ENCODE measurements at places on chromosomes 1 and 21.

DNA sequence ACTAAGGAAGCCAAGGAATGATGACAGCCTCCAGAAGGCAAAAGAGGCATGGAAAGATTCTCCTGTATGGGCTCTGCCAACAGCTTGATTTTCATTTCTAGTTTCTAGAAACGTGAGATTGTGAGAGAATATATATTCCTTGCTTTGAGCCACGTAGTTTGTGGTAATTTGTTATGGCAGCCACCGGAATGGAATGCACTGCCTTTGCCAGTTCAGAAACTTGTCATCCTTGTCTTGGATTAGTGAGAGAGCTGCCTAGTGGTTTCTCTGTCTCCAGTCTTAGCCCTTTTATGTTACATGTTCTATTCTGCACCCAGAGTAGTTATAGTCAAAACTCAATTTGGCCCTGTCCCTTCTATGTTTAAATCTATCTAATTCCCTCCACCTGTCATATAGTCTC lies 216.0 kb upstream of the PTGFR start:
- no peak for DNase-seq

DNA sequence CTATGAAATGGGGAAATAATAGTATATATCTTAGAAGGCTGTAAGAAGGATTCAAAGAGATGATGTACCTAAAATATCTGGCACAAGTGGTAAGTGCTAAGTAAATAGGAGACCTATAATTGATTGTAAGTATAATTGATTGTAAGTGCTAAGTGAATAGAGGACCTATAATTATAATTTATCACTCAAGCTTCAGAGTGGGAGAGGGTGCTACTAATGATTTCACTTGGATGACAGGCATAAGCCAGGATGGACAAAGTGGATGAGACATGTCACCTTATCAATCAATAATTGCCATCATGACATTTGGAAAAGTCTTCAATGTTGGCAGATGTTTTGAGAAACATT lies 11.2 kb downstream of the RCAN1 start:
- DNase-seq, result no peak

DNA sequence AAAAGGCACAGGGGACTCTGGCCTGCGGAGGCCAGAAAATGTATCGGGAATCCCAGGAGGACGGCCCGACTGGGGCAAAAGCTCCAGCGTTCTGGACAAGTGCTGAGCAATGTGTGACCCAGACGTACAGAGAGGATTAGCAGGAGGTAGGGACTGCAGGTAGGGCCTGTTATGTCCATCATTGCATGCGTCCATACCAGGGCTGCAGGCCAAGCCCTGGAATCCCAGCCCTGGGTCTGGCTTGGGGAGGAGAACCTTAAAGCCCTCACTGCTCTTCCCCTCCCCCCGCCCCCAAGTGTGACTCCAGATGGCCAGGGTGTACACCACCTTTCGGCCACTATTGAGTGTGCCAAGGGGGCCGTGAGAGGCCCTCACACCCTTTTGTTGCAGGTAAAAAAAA lies 2.0 kb downstream of the RNF207 start:
- no peak for DNase-seq

- no peak for DNase-seq
Observed at GRCh38 chr1:17922833-17923232, 167.7 kb downstream of the ACTL8 start.

- DNase-seq, result no peak
Observed at GRCh38 chr1:164480285-164480907, 78.6 kb upstream of the PBX1 start.

DNA sequence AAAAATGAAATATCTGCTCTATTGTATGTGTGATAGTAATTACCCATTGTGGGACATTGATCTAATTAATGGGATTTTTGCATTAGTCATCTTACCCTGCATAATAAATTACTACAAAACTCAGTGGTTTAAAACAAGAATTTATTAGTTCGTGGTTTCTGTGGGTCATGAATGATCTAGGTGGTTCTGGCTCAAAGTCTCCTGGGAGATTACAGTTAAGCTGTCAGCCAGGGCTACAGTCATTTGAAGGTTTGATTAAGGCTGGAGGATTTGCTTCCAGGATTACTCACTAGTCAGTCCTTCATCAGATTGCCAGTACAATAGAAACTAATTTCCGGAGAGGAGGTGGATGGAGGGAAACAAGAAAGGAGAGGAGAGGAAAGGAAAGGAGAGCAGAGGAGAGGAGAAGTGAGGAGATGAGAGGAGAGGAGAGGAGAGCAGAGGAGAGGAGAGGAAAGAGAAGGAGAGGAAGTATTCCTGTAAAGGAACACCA lies 60.4 kb upstream of the TNFSF4 start:
- peak; percentile 29 for DNase-seq

DNA sequence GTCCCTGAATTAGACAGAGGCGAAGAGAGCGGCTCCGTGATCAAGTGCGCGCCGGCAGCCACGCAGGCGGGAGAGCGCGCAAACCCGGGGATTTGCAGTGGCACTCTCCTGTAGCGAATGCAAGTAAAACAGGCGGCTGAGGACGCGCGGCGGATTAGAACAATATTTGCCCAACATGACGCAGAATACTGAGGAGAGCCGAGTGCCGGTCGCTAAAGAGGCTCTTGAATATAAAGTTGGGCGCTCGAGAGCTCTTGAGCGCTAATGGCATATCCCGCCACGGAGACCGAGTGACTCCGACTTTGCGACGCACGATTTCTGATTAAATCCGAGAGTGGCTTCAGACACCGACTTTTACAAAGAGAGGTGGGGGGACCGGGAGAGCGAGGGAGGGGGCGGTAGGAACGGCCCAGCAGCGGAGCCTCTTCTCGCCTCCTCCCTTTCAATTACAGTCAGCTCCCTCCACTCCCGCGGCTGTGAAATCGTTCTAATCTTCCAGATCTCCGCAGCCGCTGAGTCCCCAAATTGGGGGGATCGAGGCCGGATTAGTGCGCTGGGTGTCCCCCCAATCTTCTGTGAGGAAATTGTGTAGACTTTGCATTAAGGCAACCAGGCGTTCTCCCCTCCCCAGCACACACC lies 2.3 kb downstream of the PAX7 start:
- DNase-seq, result no peak

GRCh38 chr1:229184066-229184465 lies 86.8 kb upstream of the RAB4A start:
- no peak for DNase-seq

DNA sequence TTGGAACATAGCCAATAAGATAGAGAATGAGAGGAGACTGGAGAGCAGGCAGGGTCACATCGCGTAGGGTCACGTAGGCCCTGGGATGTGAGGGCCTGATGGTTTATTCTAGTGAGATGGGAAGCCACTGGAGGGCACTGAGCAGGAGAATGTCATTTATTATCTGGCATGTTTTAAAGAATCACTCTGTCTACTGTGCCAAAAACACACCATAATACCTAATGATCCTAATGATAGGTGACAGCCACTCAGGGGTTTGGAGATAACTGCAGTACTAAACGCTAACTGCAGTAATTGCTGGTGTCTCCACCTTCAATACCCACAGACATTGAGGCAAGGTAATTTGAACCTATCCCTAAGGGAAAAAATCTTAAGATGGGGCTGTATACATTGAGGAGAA lies 185.4 kb downstream of the TTLL7 start:
- no peak for DNase-seq

DNA sequence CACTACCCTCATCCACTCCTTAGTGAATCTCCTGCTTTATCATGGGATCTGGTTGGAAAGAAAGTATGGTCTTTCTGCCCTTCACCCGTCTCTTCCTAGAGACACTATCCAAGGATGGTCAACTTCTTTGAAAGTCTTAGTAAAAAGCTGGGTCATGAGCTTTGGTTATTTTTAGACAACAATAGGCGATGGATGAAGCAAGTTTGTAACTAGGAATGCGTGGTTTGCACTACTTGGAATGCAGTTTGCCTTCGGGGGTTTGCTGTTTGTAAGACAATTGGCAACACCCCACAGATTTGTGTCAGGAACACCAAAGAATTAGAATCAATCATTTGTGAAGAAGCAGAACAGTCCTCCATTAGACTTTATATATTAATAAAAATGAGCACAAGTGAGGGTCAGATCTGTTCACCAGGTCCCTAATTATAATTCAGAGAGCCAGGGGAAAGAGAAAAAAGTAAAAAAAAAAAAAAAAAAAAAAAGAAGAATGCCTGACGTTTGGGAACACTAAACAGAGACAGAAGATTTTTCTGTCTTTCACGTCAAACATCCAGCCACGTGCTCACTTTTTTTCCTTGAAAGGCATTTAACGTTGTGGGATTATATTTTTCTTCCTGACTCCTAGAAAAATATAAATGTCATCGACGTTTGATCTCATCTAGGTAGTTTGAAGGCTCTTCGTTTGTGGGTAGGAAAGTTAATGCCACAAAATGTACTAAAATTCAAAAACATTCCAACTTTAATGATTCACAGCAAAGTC lies 60.7 kb upstream of the BTG3 start:
- no peak for DNase-seq

- no peak for DNase-seq
Observed at GRCh38 chr21:36790616-36791015, 91.7 kb downstream of the SIM2 start.

GRCh38 chr1:170214117-170215032 lies 68.6 kb downstream of the NTMT2 start:
- no peak for DNase-seq

DNA sequence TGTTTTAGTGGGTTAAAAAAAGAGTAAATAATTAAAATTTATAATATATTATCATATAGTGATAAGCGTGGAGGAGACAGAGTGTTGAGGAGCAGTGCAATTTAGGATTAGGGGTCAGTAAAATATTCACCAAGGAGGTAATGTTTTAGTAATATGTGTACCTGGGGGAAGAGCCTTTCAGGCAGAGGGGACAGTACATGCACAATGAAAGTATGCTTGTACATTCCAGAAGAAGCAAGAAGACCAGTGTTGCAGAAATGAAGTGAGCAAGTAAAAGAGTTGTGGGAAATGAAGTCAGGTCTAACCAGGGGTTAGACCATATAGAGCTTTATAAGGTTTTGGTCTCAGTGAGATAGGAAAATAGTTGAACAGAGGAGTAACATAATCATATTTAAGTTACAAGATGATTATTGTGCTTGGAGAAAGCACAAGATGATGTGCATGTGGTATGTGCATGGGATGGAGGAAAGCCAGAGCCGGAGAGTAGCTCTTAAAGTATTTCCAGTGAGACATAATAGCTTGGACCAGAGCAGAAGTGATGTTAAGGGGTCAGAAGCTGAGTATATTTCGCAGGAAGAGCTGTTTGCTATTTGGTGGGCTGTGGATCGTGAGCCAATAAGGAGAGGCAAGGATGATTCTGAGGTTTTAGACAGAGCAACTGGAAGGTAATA lies 44.8 kb downstream of the SNX7 start:
- DNase-seq, result no peak

GRCh38 chr1:19988267-19989006 lies 9.0 kb upstream of the PLA2G2A start:
- no peak for DNase-seq

- no peak for DNase-seq
Observed at GRCh38 chr1:206916000-206916709, 5.6 kb downstream of the FCMR start.

DNA sequence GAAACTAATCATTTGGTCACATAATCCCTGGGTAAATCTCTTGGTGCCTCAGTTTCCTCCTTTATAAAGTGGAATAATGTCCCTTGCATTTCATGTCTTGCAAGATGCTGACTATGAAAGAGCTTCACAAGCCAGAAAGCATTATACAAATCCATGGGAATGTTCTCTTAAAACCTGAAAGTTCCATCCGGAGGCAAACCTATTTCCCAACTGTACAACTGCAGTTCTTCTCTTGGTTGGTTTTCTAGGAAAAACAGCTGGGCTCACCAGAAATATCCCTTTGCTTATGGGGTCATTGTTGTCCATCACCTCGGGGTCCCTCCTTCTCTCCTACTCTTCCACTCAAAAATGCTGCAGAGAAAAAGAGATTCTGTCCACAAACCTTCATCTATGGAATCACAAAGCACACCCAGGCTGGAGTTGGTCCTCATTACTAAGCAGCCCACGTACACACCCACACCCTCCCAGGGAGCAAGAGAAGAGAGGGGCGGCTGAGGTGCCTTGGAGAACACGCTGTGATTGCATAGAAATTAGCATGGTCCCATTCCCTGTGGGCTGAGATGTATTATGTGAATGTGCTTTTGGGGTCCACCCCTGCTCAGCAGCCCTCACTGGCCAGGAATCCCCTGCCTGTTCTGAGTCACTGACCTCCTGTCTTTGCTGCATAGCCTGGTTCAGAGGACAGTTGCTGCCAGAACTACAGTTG lies 5.0 kb upstream of the PLXNA2 start:
- DNase-seq, result no peak

DNA sequence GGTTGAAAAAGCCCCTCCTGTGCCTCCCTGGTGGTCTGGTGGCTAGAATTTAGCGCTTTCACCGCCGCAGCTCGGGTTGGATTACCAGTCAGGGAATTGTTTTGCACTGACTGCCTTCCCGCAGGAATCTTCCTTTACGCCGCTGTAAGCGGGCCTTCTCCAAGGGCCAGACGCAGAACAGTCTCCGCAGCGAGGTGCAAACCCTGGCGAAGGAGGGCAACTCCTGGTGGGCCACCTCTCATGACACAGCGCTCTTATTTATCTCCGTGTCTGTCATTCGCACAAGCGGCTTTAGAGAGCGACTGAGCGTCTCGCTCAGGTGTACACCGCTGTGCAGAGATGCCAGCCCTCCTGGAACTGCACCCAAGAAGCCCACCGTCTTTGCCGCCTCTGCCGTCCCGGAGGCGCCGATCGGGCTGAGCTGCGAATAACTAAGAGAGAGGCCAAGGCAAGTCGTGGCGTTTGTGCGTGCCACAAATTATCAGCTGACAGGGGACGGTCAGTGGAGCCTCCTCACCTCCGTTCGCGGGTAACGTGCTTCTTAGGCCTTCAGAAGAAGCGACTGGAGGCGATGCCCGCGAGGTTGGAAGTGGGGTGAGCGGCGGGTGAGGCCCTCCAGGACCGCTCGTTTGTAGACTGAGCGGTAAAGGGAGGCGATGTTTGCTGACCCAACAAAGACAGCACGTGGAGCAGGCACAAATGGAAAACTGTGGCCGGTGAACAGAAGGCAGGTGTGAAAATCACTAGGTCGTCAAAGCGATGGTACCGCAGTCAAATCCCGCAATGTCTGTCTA lies 93.5 kb downstream of the PRKAB2 start:
- DNase-seq, result no peak

DNA sequence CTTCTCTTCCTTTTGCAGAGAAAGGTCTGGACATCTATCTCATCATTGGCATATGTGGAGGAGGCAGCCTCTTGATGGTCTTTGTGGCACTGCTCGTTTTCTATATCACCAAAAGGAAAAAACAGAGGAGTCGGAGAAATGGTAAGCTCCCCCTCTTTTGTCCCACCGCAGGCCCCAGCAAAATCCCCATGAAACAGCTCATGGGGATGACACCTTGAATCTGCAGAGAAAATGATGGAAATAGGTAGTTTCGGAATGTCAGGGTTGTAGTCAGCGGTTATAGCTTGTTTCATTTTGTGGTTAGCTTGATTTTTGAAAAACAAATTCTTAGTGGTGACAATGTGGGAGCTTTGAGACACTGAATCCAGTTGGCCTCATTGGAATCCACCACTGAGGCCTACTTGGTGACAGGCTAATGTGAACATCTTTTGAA lies 10.3 kb downstream of the CD2 start:
- no peak for DNase-seq
